ENCODE measurements at places on chromosomes 6 and 20. TPM values are rescaled to one million over a fixed set of nuclear protein-coding genes. Genes with fewer than 3 reads are reported as not detected.

ULBP3 gene
- total RNA-seq = 16.2 TPM

DNA sequence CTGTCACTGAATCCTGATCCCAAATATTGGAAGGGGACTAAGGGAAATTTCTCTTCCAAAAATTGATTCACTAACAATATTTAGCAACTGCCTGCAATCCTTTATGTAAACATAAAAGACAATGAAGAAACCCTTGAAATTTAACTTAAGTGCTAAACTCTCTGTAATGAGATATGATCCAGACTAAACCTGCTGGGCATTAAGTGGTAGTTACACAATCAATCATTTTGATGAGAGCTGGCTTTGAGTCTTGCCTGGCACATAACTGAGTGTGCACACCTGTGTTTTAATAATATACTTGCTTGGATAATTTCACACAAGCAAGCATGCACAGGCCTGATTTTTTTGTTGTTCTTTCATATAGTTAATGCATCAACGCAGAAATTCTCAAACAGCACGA lies 9.8 kb upstream of the ZFP64 start:
- no peak for DNase-seq
- H3K4me1 ChIP-seq = no peaks in the 10 kb centered on the region
- no peak overlapping the region for H3K4me3 ChIP-seq
- H3K27me3 ChIP-seq = no peaks in the 10 kb centered on the region
- H3K27ac ChIP-seq = no peak overlapping the region

OPRL1 gene
- total RNA-seq = 1.5 TPM

TTK gene
- total RNA-seq = 22.1 TPM

TRAPPC3L gene
- not detected for total RNA-seq

- H3K27ac ChIP-seq = no peak overlapping the region
- no peak for DNase-seq
- H3K4me1 ChIP-seq = peaks cover 4% of the 10 kb centered on the region
- no peak overlapping the region for H3K4me3 ChIP-seq
- H3K27me3 ChIP-seq = no peaks in the 10 kb centered on the region
These were observed 10.3 kb downstream of the DSE start for GRCh38 chr6:116381000-116381399.

DNA sequence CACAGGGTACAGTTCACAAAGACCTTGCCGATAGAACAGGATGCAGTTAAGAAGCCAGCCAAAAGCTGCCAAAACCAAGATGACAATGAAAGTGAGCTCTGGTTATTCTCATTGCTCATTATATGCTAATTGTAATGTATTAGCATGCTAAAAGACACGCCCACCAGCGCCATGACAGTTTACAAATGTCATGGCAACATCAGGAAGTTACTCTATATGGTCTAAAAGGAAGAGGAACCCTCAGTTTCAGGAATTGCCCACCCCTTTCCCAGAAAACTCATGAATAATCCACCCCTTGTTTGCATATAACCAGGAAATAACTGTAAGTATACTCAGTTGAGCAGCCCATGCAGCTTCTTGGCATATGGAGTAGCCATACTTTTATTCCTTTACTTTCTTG lies 748.7 kb downstream of the QKI start:
- H3K4me1 ChIP-seq = no peaks in the 10 kb centered on the region
- no peak for DNase-seq
- peaks cover 3% of the 10 kb centered on the region for H3K27me3 ChIP-seq
- H3K36me3 ChIP-seq = no peaks in the 10 kb centered on the region
- no peak overlapping the region for H3K4me3 ChIP-seq

DNA sequence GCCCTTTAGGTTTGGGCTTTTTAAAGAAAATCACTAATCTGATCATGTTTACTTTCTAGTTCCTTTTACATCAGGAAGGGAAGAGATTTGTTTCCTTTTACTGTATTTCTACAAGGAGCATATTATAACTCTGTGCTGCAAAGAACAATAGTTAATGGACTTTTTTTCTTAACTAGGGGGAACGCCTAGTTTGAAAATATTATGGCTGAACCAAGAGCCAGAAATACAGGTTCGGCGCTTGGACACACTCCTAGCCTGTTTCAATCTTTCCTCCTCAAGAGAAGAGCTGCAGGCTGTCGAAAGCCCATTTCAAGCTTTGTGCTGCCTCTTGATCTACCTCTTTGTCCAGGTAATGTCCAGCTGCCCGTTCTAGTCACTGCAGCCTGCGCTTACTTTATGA lies 41.4 kb downstream of the FAM120B start:
- DNase-seq = no peak
- no peak overlapping the region for H3K4me3 ChIP-seq
- peaks cover 4% of the 10 kb centered on the region for H3K4me1 ChIP-seq

- no peak overlapping the region for H3K4me3 ChIP-seq
- peaks cover 27% of the 10 kb centered on the region for H3K27me3 ChIP-seq
- H3K27ac ChIP-seq = no peak overlapping the region
- H3K36me3 ChIP-seq = no peaks in the 10 kb centered on the region
These were observed 65.9 kb downstream of the GFOD1 start for GRCh38 chr6:13421425-13422059.

DNA sequence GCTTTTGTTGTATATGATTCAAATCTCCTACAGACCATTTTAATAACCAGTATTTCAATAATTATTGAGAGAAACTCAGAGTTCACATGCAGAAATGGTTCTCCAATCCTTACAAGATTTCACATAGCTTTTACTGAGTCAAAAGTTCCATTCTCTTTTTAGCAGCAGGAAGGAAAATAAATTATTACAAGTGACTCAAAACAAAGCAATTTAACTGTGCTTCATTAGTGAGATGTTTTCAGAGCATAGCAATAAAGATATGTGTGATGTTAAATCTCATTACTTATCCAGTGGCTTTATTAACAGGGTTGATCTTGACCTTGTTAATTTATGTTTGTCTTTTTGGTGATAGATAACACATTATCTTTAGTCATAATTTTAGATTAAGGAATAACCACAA lies 22.0 kb downstream of the KIF13A start:
- no peaks in the 10 kb centered on the region for H3K36me3 ChIP-seq
- H3K27me3 ChIP-seq = no peaks in the 10 kb centered on the region
- H3K4me3 ChIP-seq = no peak overlapping the region
- H3K27ac ChIP-seq = no peak overlapping the region
- no peak for DNase-seq

- H3K4me3 ChIP-seq = no peak overlapping the region
- H3K27ac ChIP-seq = no peak overlapping the region
- no peaks in the 10 kb centered on the region for H3K4me1 ChIP-seq
- H3K36me3 ChIP-seq = no peaks in the 10 kb centered on the region
- no peak for DNase-seq
These were observed 770.3 kb upstream of the SLC35B3 start for GRCh38 chr6:9205645-9206044.

GRCh38 chr6:34227761-34228421 lies 8.8 kb upstream of the HMGA1 start:
- DNase-seq = no peak
- H3K36me3 ChIP-seq = no peaks in the 10 kb centered on the region
- peaks cover 27% of the 10 kb centered on the region for H3K4me1 ChIP-seq
- H3K4me3 ChIP-seq = no peak overlapping the region
- no peaks in the 10 kb centered on the region for H3K27me3 ChIP-seq

DNA sequence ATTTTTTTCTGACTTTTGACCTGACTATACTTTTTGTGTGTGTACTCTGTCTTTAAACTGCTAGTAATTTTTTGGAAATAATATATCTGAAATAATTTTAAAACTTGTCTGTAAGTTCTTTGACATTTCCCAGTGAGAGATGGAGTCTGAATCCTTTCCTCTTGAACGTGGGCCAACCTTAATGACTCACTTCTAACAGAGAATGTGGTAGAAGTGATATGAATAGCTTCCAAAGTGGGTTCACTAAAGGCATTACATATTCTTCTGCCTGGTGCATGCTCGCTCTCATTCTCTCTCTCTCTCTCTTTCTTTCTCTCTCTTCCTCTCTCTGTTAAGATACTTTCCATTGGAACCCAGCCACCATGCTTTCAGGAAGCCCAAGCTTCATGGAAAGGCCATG lies 108.7 kb upstream of the FERMT1 start:
- H3K4me1 ChIP-seq = no peaks in the 10 kb centered on the region

TMEM170B gene
- total RNA-seq = 7.3 TPM

NOTCH4 gene
- total RNA-seq = 4.7 TPM

DNA sequence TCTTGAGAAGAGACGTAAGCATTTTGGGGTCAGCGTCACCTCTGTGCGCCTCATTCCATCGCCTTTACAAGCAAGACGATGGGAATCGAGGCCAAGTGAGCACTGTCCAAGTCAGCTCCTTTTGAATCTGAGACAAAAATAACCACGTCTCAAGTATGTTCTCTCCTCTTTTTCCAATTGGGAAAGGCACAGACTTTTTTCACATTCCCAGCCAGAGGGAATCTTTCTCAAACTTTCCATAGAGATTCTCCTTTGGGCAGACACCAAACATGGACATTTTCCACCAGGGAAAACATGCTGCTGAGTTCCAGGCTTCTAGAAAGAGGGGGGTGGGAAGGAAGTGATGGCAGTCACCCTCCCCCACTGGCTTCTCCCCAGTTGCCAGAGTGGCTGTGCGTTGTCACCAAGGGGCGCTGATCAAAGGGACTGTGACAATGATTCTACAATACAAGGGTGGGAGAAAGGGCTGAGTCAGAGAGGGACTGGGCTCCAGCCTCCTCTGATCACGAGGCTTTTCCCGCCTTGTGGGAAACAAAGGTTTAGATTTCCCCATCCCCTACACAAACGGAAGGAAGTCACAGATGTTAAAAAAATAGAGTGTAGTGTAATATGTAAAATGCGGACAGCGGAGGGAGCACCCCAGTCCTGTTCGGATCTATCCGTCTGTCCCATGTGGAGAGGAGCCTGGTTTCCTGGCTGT lies 281.9 kb upstream of the RNF24 start:
- no peaks in the 10 kb centered on the region for H3K4me1 ChIP-seq
- no peaks in the 10 kb centered on the region for H3K36me3 ChIP-seq
- no peak overlapping the region for H3K27ac ChIP-seq
- H3K4me3 ChIP-seq = no peak overlapping the region
